ENCODE measurements at places on chromosomes 2 and 18.

DNA sequence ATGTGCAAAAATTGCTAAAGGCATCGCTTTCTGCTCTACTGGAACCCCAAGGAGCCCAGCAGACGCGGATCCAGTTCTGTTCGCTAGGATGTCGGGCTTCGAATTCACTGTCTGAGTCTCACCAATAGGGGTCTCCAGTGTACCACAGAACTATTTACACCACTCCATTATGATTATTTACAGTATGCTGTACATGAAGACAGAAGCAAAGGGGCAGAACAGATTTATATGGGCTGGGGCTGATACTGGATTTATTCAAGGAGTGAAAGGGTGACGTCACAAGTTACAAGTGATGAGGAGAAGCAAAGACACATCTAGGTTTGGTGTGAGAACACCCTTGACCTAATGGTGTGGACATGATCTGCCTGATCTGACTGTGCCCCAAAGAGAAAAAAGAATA is 185.3 kb upstream of the ATP5MC3 start:
- DNase-seq, result no peak

GRCh38 chr2:45700407-45701013 is 49.0 kb downstream of the PRKCE start:
- DNase-seq, result no peak

DNA sequence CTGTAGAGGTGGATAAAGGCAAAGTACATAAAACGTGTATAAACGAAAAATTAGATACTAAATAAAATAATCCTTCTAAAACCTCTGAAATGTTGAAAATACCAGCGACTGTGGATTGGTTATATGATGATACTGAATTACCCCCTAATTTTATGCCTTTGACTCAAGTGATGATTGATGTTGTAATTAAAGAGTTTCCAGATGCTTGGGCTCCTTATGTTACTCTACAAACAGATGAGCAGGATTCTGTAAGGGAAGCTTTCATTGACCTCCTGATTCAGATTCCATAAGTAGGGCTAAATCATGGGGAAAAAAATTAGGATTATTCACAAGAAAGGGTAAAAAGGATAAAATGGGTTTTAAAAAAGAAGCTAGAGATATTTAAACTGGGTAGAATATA is 418.2 kb upstream of the SLC39A10 start:
- DNase-seq, result no peak

DNA sequence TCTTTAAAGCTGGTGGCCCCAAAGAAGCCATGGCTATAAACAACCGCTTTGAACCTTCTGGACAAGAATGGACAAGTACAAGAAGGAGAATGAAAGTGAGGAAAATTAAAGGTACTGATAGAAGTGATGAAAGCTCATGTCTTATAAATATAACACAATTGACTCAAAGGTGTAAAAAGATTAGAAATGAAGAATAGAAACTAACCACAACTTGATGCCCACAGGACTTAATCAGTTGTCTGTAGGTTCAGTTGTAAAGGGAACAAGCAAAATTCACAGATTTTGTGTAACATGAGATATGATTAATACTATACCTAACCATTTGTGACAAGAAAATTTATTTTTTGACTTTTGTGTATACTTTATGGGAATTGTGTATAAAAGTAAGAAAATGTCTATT is 135.7 kb downstream of the NUP35 start:
- DNase-seq, result no peak

DNA sequence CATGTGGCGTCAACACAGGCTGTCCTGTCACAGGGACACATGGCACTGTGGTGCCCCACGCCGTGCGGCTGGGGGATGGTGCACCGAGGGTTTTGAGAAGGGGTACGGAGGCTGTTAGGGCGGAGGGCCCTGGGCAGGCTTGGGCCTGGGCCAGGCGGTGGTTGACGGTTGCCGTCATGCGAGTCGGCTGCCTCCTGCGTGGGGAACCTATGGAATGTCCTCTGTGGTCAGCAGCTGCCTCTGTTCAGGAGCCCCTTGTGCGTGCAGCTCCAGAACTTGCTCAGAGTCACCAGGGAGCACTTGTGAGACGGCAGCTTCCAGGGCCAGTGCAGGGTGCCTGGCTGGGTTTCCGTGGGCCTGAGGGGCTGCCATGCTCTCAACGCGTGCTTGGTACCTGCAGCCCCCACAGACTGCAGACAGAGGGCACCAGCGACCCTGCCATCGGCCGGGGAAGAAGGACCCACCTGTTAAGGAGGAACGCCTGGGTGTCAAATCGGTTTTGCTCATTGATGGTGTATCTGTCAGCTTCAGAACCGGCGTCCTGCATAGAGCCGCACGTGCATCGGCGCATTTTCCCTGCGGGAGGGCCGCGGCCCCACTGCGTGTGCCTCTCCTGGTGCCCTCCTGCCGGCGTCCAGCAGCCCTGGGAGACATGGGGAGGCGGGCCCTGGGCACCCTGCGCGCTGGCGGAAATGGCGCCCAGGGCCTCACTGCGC is 10.0 kb upstream of the D2HGDH start:
- DNase-seq, result no peak

DNA sequence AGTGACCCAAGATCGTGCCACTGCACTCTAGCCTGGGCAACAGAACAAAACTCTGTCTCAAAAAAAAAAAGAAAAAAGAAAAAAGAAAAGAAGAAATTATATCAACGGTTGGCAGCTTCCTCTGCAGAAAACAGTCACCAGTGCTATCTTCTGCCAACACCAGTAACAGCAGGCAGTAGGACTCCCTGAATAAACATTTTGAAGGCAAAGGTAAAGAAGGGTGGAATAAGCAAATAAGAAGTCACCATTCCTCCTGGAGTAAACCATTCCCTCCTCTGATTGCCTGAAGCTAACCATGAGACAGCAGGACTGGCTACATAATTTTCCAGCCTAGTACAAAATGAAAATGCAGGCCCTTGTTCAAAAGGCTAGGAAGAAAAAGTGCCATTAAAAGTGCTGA is 9.0 kb upstream of the RNF103 start:
- DNase-seq, result no peak

GRCh38 chr2:233413559-233414272 is 59.4 kb downstream of the DGKD start:
- DNase-seq, result peak; percentile 84

GRCh38 chr2:29448096-29448688 is 333.0 kb downstream of the CLIP4 start:
- no peak for DNase-seq

DNA sequence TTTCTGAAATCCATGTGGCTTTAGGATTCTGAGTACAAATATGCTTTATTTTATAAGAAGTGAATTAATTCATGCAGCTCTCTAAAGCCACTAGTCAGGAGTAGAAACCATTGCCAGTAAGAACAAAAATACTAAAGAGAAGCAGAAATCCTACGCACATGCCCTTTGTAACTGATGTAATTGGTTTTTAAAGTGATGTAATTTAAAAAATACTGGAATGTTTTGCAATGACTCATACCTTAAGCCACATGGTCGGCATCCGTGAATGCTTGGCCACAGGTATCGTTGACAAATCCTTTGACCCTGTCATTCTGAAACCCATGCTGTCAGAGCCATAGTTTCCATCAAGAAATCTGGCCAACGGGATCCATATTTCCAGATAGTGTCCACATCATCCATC is 213.3 kb downstream of the ACKR3 start:
- DNase-seq, result no peak

- DNase-seq, result no peak
These were observed 84.7 kb downstream of the ALPK2 start for GRCh38 chr18:58544179-58544578.

Measured in activated effector memory CD4-positive, alpha-beta T cell treated with anti-CD3 and anti-CD28 coated beads, Interleukin-2, amount 50 U/mL, for 16 hours (primary cell).